ENCODE measurements at places on chromosomes 2 and 18.

GRCh38 chr2:109284826-109285225 is 155.8 kb downstream of the SH3RF3 start:
- DNase-seq = no peak

DNA sequence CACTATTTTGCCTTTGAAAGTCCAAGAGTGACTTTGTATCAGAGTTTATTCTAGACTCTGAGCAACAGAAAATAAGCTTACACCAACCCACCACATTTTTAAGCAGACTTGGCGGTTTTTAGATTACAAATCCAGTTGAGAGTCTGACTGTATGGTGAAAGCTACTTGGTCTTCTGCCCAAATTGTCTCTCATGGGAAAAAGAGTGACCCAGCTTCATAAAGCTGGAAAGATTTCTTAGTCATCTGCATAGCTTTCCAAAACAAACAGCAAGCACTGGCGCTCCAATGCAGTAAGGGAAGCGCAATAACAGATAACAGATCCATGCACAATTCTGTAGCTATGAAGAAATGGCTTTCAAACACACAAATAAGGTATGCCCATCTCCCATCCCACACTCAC is 7.1 kb downstream of the DSG1 start:
- DNase-seq = no peak

GRCh38 chr2:42360493-42360889 is 526 bp downstream of the COX7A2L start:
- no peak for DNase-seq

DNA sequence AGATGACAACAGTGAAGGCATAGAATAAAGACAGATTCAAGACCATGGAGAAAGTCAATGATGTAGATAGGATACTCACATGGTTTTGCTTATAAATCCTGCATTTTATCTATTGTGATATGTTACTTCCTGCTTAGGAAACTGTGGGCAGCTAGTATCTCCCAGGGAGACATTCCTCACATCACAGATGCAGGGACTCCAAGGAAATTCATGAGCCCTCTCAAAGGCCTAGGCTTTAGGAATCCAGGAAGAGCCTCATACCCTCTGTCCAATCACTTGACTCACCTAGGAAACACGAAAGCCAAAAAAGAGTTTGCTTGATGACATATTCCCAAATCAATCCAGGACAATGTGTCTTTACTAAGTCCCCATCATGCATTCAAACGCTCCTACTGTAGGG is 247.8 kb upstream of the KLHL29 start:
- DNase-seq = no peak

DNA sequence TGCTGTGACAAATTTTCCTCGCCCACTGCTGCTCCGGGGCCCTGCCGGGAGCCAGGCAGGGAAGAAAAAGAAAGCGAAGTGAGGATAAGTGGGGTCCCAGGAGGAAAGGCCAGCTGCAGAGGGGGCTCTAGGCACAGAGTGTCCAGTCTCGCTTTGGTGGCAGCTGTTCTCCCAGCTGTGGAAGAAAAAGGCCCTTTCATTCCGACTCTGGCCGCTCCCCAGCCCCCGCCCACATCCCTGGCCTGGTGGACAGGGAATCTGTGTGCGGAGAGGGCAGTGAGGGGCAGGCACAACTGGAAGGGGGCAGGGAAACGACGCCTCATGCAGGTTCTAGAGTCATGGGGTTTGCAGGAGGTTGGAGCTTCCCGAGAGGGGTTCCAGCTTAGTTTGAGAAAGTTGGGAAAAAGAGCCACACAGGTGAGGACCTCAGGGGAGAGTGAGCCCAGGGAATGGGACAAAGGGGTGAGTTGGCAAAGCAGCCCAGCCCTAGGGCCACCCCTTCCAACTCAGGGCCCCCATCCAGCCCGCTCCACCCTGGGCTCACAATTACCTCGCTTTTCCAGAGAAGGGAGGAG is 1.8 kb downstream of the RTKN start:
- no peak for DNase-seq

DNA sequence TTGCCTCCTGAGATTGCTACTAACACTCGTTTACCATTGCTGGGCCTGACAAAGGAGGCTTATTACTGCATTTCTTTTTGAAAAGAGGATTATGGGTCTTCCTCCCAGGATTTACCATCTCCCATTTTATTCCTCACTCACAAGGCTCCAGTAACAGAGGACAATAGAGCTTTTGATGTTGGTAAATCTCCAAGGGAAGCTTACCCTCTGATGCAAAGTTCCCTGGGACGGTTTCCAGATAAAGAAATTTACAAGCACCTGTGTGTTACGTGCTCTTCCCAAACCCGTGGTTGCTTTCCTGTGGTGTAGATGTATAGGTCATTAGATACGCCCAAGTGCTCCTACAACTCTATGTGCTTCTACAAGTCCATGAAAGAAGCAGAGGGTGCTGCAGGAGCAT is 17.1 kb downstream of the VSNL1 start:
- DNase-seq = no peak

DNA sequence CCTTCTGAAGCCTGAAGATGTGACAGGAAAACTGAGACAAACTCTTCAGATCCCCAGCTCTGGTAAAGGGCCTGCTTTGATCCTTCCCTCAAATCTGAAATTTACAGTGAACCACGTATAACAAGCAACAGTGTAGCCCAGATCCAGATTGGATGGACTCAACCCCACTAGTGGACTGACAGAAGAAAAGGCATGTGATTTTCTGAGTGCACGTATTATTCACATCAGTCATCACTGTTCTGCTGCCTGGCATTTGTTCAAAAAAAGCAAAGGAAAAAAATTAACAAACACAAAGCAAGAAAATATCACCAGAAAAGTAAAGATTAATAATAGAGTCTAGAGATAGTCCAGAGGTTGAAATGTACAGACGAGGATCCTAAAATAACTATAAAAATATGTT is 87.6 kb downstream of the CYRIA start:
- no peak for DNase-seq

DNA sequence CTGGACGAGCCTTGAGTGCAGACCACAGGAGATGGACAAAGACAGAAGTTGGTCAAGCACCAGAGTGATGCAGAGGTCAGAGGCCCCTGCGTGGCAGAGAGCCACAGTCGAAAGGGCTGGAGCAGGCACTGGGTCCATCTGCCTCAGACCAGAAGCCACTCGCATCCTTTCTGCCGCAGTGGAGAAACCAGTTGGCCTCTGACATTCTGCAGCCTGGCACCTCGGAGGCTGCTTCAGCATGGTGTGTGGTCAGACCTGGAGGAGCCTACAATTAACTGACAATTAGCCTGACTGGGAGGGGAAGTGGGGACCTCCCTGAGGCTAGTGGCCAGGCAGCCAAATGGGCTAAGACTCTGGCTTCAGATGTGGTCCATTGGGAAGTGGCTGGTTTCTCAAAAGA is 111.1 kb downstream of the SGPP2 start:
- DNase-seq = no peak

DNA sequence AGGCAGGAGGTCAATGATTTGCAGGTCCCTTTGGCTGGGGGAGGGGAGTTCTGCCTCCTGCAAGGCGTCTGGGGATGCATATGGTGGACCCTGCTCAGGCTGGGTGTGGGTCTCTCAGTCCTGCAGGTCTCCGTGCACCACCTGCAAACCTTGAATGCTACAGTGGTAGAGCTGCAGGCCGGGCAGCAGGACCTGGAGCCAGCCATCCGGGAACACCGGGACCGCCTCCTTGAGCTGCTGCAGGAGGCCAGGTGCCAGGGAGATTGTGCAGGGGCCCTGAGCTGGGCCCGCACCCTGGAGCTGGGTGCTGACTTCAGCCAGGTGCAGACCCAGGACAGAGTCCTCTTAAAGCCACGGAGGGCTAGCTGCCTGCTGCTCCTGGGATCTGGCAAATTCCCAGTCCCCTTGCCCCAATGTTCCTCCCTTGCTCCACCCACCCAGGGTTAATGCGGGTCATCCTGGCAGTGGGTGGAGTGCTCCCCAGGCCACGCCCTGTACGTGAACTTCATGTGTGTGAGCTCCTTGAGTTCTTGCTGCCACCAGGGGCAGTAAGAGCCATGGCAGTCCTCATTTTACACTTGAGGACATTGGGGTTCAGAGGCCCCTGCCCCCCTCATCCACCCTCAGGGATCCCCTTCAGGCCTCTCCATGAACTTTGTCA is 3.1 kb downstream of the PROM2 start:
- DNase-seq = no peak

DNA sequence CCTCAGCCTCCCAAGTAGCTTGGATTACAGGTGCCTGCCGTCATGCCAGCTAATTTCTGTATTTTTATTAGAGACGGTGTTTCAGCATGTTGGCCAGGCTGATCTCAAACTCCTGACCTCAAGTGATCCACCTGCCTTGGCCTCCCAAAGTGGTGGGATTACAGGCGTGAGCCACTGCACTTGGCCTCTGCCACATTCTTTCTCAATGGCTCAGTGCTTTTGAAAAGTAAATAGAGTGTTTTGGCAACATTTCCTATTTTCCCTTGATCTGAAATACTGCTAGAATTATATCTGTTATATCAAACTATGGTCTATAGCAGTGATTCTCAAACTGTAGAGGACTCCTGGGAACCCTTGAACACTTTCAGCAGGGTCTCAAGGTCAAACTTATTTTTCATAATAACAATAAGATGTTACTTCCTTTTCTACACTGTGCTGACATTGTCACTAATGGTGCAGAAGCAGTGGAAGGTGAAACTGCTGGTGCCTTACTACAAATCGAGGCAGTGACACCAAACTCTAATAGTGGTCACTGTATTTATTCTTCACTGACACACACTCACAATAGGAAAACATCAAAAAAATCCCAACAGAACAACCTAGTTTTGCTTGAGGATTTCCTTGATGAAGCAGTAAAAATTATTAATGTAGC is 10.6 kb downstream of the DAW1 start:
- DNase-seq = no peak

DNA sequence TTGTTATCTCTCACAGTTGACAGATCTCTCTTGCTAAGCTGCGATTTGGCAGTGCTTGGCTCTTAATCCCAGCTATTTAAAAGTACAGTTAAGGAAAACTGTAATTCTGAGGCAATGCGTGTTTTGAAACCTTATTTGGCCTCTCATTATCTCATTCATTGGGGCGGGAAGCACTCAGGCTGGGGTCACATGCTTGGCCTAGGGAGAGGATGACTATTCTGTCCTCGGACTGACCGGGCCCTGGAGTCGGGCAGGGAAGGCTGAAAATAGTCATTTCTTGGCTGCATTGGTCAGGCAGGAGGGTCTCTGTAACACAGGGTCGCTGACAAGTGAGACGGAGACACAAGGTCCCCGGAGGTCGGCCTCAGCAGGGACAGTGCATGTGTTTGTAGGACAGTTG is 20.2 kb upstream of the EMILIN2 start:
- DNase-seq = no peak

GRCh38 chr2:15082105-15083058 is 449.9 kb downstream of the LRATD1 start:
- no peak for DNase-seq

GRCh38 chr2:106012591-106013347 is 181.3 kb downstream of the UXS1 start:
- DNase-seq = no peak

- DNase-seq = no peak
These were observed 1947.2 kb downstream of the SUCLG1 start for GRCh38 chr2:82511894-82512293.

DNA sequence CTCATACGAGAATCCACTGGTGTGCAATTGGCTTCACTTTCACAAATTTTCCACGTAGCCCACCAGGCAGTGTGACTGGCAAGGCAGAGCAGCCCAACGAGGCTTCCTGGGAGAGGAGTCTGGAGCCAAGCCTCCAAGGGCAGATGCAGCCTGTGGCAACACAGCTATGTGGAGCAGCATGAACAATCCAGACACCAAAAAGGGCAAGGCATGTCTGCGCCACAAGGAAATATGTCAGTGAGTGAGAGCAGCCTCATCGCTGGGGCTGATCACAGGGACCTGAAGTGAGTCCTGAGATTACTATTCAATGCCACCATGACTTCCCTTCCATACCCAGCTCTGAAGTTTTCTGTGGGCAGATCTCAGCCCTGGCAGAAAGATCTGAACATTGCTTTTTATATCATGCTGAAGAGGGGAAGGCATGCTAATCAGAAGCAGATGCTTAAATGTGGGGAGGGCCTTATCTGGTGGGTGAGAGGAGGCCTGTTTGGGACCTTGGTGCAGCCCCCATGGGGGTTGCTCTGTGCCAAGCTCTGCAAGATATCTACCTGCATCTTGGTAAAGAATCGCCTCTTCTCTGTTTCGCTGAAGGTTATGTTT is 40.0 kb upstream of the PUM2 start:
- DNase-seq = no peak

DNA sequence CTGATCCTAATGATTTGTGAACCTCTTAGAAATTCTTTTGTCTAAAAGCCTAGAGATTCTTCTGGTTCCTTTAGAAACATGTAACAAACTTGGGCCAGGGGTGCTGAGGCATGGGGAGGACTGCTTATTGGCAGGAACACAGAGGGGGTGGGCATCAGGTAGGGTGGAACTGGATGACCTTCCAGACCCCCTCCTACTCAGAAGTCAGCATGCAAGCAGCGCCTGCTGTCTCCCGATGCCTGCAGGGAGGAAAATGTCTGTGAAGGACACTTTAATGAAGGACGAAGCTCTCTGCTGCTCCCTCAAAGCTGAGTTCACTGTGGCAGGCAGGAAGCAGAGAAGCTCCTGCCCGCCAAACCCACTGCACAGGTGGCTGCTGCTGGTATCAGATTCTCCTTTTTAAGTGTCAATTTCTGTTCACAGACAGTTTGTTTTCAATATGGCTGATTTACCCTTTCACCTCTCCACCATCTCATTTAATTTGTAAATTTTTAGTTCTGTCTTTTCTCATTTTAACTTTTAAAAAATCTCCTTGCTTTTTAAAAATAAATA is 19.4 kb downstream of the COA5 start:
- DNase-seq = no peak

- DNase-seq = no peak
These were observed 41.3 kb downstream of the PTPN2 start for GRCh38 chr18:12842459-12843380.

- no peak for DNase-seq
These were observed 28.3 kb downstream of the ANXA4 start for GRCh38 chr2:69770193-69770702.

DNA sequence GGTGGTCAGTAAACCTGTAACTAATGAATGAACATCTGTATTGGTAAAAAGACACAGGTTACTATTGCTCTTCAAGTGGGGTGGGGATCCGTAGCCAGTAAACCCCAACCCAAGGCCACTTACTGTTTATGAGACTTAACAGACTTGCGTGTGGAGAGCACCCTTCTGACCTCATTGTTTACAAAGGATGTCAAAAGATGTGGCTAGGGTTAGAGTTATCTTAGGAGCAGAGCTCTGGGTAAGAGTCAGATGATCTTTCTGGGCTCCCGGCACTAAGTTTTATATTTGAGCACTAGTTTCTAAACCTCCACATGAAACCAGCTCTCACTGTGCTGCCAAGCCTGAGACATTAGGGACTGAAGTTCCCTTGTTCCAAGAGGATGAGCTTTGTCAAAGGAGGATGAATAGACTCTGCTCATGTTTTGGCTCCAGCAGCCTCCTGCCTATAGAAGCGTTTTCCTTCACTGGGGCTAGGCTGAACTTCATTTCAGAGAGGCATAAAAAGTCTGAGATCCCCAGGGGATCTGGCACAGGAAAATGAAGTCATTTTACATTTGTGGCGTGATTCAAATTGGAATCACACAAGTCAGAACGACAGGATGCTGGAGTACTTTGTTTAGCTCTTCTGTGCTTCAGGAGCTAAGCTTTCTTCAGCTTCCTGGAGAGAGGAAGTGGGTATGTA is 403.1 kb upstream of the TRIB2 start:
- DNase-seq = no peak

All from stimulated activated CD8-positive, alpha-beta memory T cell treated with anti-CD3 and anti-CD28 coated beads, Interleukin-7, amount 100 ng/mL, for 1 hour (primary cell).